ENCODE measurements at places on chromosomes 13 and 19.
A peak's percentile ranks its signal among the peaks of the same experiment; 100 is the strongest.

DNA sequence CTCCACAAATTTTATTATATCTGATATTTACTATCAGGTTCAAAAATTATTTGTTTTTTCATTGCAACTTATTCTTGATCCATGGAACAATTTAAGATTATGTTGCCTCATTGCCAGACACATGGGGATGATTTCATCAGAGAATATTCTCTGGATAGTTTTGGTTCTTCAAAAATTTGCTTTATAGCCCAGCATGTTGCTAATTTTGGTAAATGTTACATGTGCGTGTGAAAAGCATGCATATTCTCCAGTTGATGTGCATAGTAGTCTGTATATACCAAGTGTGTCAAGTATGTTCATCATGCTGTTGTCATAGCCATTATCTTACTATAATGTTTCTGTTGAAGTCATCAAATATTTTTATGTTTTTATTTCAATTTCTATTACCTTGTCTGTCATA lies 122.3 kb downstream of the RFC3 start:
- DNase-seq: no peak

GRCh38 chr13:33776239-33776881 lies 41.6 kb upstream of the RFC3 start:
- DNase-seq: no peak

DNA sequence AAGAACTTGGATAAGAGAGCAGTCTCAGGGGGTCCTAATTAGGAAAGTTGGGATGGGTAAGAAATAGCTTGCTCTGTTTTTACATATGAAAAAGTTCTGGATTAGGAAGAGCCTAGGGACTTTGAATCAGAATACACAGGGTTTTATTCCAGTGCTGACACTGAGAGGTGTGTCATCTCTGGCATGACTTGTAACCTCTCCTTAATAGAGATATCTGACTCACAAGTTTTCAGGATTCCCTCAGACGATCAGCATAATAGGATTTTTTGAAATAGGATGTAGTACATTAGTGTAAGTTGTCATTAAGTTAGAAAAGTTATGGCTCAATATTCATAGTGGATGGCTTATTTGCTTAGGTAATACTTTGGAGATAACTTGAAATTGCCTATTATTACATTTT lies 555.2 kb upstream of the MIR17HG start:
- DNase-seq: no peak

DNA sequence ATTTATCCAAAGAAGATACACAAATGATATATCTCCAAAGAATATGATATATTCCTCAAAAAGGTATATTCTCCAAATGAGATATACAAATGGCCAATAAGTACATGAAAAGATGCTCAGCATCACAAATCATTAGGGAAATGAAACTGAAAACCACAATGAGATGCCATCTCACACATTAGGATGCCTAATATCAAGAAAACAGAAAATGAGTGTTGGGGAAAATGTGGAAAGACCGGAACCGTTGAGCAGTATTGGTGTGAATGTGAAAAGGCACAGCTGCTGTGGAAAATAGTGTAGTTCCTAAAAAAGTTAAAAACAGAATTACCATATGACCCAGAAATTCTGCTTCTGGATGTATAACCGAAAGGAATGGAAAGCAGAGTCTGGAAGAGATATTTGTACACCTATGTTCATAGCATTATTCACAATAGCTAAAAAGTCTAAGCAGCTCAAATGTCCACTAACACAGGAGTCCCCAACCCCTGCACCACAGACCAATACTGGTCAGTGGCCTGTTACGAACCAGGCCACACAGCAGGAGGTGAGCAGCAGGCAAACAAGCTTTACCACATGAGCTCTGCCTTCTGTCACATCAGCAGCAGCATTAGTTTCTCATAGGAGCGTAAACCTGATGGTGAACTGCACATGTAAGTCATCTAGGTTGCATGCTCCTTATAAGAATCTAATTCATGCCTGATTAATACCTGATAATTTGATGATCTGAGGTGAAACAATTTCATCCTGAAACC lies 291.9 kb downstream of the PCDH20 start:
- DNase-seq: no peak

- no peak for DNase-seq
Observed at GRCh38 chr19:9308091-9308770, 1.4 kb downstream of the ZNF699 start.

DNA sequence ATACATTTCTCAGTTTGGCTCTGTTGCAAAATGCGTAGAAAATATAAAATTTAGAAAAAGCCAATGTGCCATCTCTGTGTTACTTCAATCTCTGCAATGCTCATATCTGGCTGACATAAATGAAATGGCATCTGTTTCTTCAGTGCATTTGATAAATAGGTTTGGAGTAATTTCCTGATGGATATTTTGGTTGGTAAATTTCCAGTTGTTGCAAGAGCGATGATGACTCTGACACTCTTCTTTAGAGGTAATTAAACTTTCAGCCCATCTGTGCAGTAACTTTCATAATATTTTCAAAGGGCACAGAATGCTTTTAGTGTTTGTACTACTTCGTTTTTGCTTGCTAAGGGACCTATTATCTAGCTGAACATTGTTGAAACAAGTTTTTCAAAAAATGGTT lies 1286.4 kb downstream of the PCDH9 start:
- DNase-seq: no peak

GRCh38 chr13:89953581-89953980 lies 1393.9 kb upstream of the MIR17HG start:
- no peak for DNase-seq

GRCh38 chr13:24243302-24243701 lies 66.1 kb upstream of the C1QTNF9 start:
- DNase-seq: no peak

DNA sequence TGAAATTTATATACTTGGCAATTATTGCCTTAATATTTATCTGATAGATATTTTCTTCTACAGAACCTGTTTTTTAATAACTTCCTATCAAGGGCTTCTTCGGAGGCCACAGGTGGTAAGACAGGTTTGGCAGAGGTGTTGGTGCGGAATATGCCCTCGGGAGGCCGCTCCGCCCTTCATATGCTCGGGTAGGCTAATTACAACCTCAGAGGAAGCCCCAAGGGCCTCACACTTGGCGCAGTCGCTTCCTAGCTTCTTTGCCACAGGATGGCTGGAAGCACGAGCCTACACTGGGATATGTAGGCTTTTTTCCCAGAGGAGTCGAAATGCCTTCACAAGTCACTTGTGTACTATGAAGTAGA lies 68.8 kb downstream of the LMO7 start:
- DNase-seq: no peak

GRCh38 chr19:6610934-6611852 lies 20.2 kb upstream of the CD70 start:
- DNase-seq: no peak

DNA sequence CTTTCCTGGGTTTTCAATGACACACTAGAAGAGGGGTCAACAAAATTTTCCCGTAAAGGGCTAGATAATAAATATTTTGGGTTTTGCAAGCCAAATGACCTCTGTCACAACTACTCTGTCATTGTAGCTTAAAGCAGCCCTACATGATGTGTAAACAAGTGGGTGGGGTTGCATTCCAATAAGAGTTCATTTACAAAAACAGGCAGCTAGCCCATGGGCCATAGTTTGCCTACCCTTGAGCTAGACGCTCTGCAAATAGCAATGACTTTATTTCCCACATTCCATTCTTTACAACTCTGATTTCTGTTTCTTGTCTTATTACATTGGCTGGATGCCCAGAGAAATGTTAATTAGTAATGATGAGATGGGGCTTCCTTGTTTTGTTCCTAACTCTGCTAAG lies 76.0 kb downstream of the ZNF557 start:
- DNase-seq: no peak

DNA sequence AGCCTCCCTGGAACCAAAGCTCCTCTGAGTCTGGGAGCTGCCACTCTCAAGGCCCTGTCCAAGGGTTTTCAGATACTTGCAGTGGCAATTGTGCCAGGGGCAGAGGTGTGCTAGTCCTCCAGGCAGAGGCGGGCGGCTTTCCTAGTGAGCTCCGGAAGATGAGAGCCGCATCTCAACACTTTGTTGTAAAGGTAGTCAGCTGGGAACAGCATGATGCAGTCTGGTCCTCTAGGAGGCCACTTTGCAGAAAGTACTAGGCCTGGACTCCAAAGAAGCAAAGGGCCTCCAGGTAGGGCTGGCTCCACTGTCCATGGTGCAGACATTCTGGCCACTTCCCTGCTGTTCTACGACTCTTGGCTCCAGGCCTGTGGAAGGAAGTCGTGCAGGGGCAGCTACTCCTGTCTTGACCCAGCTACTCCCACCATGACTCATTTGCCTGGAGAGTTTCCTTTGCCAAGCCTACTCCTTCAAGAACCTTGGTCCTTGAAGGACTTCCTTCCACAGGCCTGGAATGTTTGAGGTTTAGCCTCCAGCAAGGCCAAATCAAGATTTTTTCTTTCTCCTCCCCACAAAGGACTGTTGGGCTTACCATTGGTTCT lies 9.9 kb upstream of the ZNF536 start:
- no peak for DNase-seq

GRCh38 chr13:43647471-43647870 lies 139.3 kb downstream of the ENOX1 start:
- DNase-seq: no peak

- no peak for DNase-seq
Observed at GRCh38 chr13:105513448-105513847, 1022.0 kb downstream of the EFNB2 start.

- DNase-seq: no peak
Observed at GRCh38 chr13:50779443-50780200, 63.9 kb downstream of the DLEU7 start.

GRCh38 chr13:21458451-21458812 lies 671 bp downstream of the ZDHHC20 start:
- peak; percentile 32 for DNase-seq

DNA sequence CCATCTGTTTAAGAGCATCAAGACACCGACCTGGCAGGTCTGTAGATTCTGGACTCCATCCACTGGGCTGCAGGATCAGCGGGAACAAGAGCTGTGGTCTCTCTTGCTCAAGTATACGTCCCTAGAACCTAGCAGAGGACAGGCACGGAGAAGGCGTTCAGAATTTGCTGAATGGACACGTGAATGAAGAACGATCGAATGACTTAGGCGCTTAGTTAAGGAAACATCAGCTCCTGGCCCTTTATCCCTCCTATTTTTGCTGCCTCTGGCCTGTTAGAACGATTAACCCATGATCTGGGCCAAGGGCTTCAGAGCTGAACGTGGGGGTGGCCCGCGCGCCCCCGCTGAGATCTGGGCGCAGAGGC lies 953 bp downstream of the DZIP1 start:
- no peak for DNase-seq

DNA sequence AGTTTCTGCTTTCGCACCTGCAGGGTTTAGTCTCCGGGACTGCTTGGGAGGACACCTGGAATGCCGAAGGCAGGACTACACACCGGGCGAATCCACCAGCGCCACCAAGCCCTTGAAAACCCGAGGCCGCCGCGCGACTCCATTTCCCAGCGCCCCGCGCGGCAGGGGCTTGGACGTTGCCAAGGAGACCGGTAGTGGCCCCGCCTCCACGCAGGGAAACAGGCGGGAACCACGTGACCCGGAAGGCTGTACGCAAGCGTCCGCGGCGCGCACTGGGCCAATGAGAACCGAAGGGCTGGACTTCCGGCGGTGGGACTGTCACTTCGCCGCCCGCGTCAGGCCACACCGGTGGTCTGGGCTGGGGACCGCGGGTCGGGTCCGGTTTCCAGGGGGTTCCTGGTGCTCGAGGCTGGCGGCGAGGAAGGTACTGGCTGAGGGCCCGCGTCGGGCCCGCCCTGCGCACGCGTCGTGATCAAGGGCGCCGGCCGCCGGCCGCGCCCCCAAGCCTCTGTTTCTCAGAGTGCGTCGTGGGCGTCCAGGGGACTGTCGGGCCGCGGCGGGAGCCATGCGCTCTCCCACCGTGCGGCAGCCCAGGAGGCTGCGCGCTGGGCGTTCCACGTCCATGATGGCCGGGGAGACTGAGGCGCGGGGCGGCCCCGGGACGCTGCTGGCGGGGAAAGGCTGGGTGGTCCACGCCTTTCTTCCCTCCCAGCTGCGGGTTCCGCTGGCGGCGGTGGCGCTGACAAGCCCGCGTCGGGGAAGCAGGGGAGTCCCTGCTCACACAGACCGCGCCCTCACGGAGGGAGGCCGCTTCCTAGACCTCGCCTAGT lies at the start of gene ZNF324:
ZNF324 (plus strand) TSS at position 321 of the 830 bp plus-strand sequence. CDS start 2,106 bp downstream, outside the sequence.
- peak; percentile 98 for DNase-seq

DNA sequence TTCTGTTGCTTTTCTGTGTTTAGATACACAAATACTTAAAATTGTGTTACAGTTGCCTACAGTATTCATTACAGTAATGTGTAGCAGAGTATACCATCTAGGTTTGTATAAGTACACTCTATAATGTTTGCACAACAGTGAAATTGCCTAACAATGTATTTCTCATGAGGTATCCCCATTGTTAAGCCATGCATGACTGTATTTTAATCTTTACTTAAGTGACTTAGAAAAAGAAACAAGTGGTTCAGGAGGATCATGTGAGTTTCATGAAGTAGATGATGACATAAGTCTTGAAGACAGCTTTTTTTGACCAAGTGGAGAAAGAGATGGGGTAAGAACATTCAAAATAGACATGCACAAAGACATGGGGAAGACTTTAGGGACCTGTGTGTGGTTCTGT lies 8.4 kb upstream of the KCTD4 start:
- DNase-seq: no peak

DNA sequence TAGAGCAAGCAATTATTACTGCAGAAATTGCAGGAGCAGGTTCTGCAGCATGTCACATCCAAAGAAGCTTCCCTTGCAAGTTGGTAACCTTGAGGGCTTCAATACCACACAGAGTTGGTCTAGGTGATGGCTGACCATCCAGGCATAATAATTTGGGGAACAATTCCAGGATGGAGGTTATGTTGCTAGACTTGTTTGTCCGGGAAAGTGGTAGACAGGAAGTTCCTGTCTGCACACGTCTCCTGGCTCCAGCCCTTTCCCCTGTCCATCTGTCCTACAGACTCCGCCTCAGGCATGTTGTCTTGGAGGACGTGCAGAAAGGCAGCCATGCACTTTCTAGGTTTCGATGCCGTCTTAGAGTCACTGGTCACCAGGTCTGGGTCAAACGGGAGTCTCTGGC lies 26.0 kb downstream of the DPRX start:
- no peak for DNase-seq

GRCh38 chr13:103062079-103062478 lies 4.1 kb downstream of the SLC10A2 start:
- DNase-seq: no peak
